Kasumi-1 (cell line): ENCODE measurements at places on chromosomes 1 and 21.

GRCh38 chr1:215321802-215322201 lies 239.3 kb downstream of the KCNK2 start:
- no peak for DNase-seq

- DNase-seq = peak; percentile 96
These were observed 30.8 kb upstream of the ABCG1 start for GRCh38 chr21:42187976-42188653.

- DNase-seq = no peak
These were observed 48.2 kb downstream of the ARHGEF10L start for GRCh38 chr1:17587693-17588047.

DNA sequence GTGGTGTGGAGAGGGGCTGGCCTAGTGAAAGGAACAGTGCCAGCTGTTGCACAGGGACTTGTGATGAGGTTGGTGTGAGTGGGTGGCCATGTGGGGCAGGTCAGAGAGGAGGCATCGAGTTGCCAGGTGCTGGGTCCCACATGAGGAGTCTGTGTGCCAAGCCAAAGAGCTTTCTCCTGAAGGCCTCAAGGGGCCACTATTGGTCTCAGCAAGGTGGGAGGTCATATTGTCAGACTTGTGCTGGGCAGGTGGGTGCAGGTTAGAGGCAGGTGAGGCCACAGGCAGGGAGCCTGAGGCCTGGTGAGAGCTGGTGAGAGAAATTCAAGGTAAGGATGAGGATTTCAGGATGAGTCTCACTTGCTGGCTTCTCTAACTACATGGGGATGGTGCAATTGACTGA lies 256.8 kb downstream of the DISC1 start:
- no peak for DNase-seq

GRCh38 chr1:220680085-220680687 lies 10.0 kb upstream of the C1orf115 start:
- DNase-seq = peak; percentile 63

- no peak for DNase-seq
These were observed 66.8 kb downstream of the KCNN3 start for GRCh38 chr1:154802982-154803920.

- DNase-seq = no peak
These were observed 109.6 kb upstream of the TSPAN2 start for GRCh38 chr1:115198938-115199337.

GRCh38 chr1:180243517-180244221 lies 13.6 kb downstream of the LHX4 start:
- DNase-seq = no peak

DNA sequence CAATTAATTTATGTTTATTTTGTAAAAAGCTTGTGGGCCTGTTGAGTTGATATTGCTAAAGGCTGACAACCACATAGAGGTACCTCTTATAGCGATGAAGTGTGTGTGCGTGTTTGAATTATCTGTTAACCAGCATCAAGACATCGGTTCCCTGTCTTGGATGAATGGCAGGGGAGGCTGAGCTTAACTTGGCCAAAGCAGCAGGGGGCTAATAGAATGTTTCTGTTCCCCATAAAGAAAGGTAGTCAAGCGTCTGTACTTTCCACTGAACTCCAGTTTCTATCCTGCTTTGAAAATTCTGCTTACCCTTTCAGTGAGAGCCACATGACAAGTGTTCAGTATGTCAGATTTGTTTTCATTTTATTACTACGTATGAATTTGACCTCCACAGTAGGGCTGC lies 63.0 kb downstream of the ROR1 start:
- DNase-seq = no peak

GRCh38 chr1:230368363-230368762 lies 57.8 kb downstream of the PGBD5 start:
- no peak for DNase-seq

DNA sequence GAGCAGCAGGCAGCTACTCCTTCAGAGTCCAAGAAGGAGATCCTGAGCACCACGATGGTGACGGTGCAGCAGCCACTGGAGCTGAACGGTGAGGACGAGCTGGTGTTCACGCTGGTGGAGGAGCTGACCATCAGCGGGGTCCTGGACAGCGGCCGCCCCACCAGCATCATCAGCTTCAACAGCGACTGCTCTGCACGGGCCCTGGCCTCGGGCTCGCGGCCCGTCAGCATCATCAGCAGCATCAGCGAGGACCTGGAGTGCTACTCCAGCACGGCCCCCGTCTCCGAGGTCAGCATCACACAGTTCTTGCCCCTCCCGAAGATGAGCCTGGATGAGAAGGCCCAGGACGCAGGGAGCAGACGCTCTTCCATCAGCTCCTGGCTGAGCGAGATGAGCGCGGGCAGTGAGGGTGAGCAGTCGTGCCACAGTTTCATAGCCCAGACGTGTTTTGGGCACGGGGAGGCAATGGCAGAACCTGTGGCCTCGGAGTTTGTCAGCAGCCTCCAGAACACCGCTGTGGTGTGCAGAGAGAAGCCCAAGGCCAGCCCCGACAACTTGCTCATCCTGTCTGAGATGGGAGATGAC lies 531.8 kb downstream of the KIF26B start:
- no peak for DNase-seq

GRCh38 chr21:34702341-34703170 lies 33.8 kb downstream of the CLIC6 start:
- DNase-seq = no peak

- DNase-seq = no peak
These were observed 1.6 kb downstream of the COLGALT2 start for GRCh38 chr1:184035719-184036516.

- DNase-seq = no peak
These were observed 30.1 kb downstream of the RHOU start for GRCh38 chr1:228765168-228765946.

GRCh38 chr1:198151688-198152087 lies 5.1 kb upstream of the NEK7 start:
- DNase-seq = no peak

- peak; percentile 33 for DNase-seq
These were observed 897 bp downstream of the ZYG11B start for GRCh38 chr1:52727114-52727586.

DNA sequence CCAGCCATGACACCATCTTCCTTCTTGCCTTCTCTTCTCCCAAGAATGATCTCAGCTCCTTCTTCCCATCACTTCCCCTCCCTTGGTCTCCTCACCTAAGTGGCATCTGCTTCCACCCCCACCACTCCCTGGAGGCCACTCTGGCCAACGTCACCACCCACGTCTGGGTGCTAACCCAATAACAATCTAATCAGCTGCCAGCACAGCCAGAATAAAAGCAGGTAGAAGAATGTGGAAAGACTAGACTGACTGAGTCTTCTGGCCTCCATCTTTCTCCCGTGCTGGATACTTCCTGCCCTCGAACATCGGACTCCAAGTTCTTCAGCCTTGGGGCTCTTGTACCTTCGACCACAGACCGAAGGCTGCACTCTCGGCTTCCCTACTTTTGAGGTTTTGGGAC lies 245.3 kb upstream of the CSF3R start:
- DNase-seq = no peak

- DNase-seq = no peak
These were observed 151.8 kb upstream of the B3GALT2 start for GRCh38 chr1:193338194-193338593.

GRCh38 chr1:109770331-109771095 lies 6.8 kb upstream of the EPS8L3 start:
- DNase-seq = no peak

- DNase-seq = peak; percentile 25
These were observed 83.0 kb upstream of the GADD45A start for GRCh38 chr1:67601955-67602354.

- no peak for DNase-seq
These were observed 3.5 kb downstream of the PDE9A start for GRCh38 chr21:42656872-42657271.

- no peak for DNase-seq
These were observed 357.5 kb downstream of the SMYD3 start for GRCh38 chr1:246149543-246149942.

DNA sequence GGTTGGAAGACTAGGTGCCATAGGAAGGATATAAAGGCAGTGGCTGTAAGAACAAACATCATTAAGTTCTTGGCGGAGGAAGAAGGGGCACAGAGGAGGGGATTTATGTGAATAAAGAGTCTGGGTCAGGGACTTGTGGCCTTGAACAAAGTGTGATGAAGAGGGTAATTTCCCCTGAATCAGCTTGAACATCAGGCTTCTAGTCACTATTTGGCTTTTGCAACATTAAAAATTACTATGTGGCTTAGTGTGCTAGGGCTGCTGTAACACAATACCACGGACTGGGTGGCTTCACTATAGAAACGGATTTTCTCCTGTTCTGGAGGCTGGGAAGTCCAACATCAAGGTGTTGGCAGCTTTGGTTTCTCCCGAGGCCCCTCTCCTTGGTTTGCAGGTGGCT lies 70.5 kb upstream of the CNIH3 start:
- DNase-seq = no peak
